Right lobe of liver (tissue), 6 donors: ENCODE measurements at places on chromosomes 6 and 20. TPM values are rescaled to one million over a fixed set of nuclear protein-coding genes. Genes with fewer than 3 reads are reported as not detected.

- no peak for DNase-seq
Measured at GRCh38 chr6:148724428-148724827, 22.4 kb upstream of the UST start.

DNA sequence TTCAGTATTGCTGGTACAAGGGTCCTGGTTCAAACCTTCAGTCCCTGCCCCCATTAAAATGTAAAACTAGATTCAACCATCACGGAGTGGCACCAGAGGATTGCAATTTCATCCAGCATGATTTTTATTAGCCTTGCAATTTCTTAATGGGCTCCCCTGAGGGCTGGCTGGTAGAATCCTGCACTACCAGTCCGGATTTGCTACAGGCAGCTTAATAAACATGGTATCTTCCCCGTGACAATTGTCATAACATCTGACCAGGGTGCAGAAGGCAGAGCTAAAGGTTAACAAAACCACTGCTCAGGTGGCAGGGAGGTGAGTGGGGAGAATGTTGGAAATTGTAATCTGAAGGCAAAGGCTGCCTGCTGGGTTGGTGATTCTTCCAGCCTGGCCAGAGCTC, 94.5 kb downstream of the PKHD1 start:
- DNase-seq = no peak

DNA sequence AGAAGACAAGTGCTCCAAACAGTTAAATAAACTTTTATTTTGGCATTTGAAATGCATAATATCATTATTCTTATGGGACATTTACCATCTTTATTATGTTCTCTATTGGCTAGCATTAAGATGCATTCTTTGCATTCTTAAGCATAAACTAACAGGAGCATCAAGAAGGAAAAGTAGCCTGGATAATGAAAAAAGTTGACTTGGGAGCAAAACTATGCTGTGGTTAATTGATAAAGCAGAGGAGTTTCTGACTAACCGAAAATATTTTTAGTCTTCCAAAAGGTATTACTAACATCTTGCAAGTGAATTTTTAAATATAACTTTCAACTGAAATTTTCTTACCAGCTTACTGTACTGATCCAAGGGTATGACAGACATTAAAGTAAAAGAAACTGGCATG, 140.3 kb downstream of the FLRT3 start:
- DNase-seq = no peak

GRCh38 chr20:62922451-62922921, 3.8 kb downstream of the DIDO1 start:
- no peak for DNase-seq

DNA sequence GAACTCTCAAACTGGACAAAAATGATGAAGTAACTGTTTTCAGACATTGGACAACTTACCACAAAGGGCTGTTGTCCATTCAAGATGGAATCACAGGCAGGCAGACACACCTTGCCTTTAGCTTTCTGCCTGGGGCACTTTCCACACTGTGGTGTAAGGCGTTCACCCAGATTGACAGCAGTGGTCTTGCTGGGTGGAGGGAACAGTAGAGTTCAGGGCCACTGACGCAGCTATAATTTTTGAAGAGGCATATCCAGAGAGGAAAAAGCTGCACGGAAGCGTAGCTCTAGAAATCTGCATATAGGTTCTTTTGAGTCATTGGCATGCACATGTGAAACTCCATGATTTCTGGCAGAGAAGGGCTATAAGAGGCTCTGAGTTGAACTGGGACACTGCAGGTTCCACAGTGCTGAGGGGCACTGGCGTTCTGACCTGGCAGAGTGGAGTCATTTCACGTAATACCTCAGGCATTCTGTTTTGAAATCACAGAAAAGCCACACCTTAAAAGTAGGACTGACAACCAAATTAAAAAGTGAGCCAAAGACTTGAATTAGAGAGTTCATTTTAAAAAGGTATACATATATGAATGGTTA, 105.0 kb upstream of the EDN1 start:
- DNase-seq = no peak

GRCh38 chr6:54847799-54848597, 1.4 kb downstream of the FAM83B start:
- DNase-seq = no peak

GRCh38 chr6:3230900-3231246, 3.4 kb upstream of the TUBB2B start:
- DNase-seq = no peak

- no peak for DNase-seq
Measured at GRCh38 chr6:145895802-145896201, 68.4 kb downstream of the SHPRH start.

- peak; percentile 62 for DNase-seq
Measured at GRCh38 chr6:95143408-95144180, 433.7 kb upstream of the MANEA start.

- DNase-seq = no peak
Measured at GRCh38 chr6:33466075-33466735, 11.8 kb downstream of the ZBTB9 start.

DNA sequence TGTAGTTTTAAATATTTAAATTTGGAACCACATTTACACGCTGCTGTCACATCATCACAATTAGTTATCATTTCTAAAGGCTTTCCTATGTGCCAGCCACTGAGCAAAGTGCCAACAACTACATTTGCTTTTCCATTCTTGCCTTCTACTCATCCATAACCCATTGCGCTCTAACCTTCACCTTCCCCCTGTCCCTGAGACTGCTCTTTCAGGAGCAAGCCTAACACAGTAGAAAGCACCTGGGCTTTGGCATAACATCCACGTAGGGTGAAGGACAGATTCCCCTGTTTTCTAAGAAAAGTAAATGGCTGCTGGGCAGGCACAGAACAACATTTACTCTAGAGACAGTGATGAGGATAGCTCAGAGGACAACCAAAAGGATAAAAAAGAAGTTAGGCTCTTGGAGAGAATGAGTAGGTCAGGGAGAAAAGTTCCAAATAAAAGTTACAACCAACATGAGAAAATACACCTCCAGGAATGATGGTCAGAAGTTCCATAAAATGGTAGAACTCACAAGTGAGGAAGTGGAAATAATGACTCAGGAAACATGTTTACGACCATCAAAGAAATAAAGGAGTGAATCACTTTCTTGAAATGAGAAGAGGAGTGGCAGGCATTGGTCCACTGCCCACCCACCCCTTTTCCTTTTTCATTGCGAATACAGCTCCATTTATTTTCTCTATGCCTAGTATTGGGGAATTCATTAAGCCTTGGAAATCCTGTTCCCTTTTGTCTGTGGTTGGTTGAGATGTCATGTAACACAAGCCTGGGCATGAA, 77.2 kb downstream of the PFDN4 start:
- DNase-seq = no peak

The SAMD5 gene
- 17.6 TPM for total RNA-seq

The UBE2J1 gene
- 18.0 TPM for total RNA-seq
